Body of pancreas (tissue), 4 donors: ENCODE measurements at places on chromosomes 13 and 19. TPM values are rescaled to one million over a fixed set of nuclear protein-coding genes. Genes with fewer than 3 reads are reported as not detected.
A peak's percentile ranks its signal among the peaks of the same experiment; 100 is the strongest.

DNA sequence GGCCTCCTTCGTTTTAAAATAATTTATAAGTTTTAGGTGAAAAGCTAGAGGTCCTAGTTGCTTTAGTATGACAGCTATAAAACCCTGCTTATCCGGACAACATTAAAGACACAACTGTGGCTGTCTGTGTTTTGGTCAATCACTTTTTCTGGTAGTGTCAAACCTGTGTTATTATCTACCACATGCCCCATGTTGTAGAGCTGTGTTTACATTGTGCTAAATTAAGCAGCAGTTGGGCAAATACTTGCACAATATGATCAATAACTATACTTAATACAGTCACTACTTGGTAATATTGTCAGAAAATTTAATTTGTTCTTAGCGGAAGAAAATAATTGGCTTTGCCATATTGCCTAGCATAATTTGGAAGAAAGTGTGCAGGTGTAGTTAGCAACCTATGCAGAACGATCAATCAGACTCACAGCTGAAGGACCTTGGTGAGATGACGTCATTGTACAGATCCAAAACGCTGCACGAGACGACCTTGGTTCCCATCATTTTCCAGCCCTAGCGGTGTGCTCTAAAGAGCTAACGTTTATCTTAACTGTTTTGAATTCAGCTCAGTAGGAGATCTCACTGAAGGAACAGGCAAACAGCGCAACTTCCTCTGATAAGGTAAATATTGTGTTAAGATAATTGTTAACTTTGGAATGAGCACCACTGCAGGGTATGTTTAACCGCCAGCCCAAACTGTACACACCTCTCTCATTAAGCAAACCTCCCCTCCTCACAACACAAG is 476.6 kb downstream of the IRS2 start:
- no peak overlapping the region for H3K4me3 ChIP-seq
- no peaks in the 10 kb centered on the region for H3K27me3 ChIP-seq
- no peaks in the 10 kb centered on the region for H3K36me3 ChIP-seq
- H3K4me1 ChIP-seq: peaks cover 26% of the 10 kb centered on the region
- DNase-seq: peak; percentile 52

Gene C19orf25
- 26.7 TPM for total RNA-seq

Gene THSD8
- total RNA-seq: not detected

Gene HCN2
- total RNA-seq: 0.26 TPM

GRCh38 chr13:112113851-112114250 is 46.9 kb downstream of the SOX1 start:
- no peaks in the 10 kb centered on the region for H3K27me3 ChIP-seq
- no peak overlapping the region for H3K4me3 ChIP-seq
- no peaks in the 10 kb centered on the region for H3K4me1 ChIP-seq
- H3K36me3 ChIP-seq: no peaks in the 10 kb centered on the region
- no peak overlapping the region for H3K27ac ChIP-seq

GRCh38 chr19:9130965-9131364 is 4.2 kb upstream of the OR7G3 start:
- H3K27me3 ChIP-seq: no peaks in the 10 kb centered on the region
- no peak for DNase-seq
- H3K27ac ChIP-seq: no peak overlapping the region
- no peaks in the 10 kb centered on the region for H3K4me1 ChIP-seq

Gene TMEM59L
- total RNA-seq: 0.66 TPM

Gene ZNF99
- not detected for total RNA-seq

GRCh38 chr19:10889880-10890279 is 18.5 kb downstream of the CARM1 start:
- no peaks in the 10 kb centered on the region for H3K27me3 ChIP-seq
- no peaks in the 10 kb centered on the region for H3K36me3 ChIP-seq
- no peak for DNase-seq
- H3K4me1 ChIP-seq: peaks cover 16% of the 10 kb centered on the region
- H3K27ac ChIP-seq: no peak overlapping the region

Gene KIR2DL4
- total RNA-seq: not detected

DNA sequence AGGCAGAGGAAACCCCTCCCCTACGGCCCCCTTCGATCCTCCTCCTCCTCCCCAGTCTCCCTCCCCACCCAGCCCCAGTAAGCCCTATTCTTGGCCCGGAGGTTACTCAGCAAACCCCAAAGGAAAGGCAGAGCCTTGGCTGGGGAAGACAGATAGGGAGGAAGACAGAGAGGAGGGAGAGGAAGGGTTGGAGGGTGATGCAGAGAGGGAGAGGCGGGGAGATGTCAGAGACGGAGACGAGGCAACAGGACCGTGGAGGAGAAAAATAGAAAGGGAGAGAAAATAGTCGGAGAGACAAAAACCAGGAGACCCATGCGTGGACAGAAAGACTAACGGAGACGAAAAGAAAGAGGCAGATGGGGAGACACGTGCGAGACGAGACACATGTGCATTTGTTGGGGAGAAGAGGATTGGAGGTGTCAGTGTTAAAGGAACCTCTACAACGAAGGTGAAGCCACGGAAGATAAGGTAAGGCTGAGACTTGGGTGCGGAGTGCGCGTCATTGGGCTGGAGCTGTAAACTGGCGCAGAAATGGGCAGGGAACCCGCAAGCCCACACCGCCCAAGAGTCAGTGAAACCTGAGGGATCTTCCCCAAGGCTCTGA is 2.9 kb downstream of the TGFB1 start:
- peaks cover 41% of the 10 kb centered on the region for H3K4me1 ChIP-seq
- H3K36me3 ChIP-seq: no peaks in the 10 kb centered on the region
- H3K27ac ChIP-seq: no peak overlapping the region
- no peak for DNase-seq

Gene CALR3
- not detected for total RNA-seq

- H3K27me3 ChIP-seq: no peaks in the 10 kb centered on the region
- H3K27ac ChIP-seq: no peak overlapping the region
- H3K4me1 ChIP-seq: peaks cover 17% of the 10 kb centered on the region
Observed at GRCh38 chr13:98368019-98368418, 190.9 kb upstream of the RNF113B start.

DNA sequence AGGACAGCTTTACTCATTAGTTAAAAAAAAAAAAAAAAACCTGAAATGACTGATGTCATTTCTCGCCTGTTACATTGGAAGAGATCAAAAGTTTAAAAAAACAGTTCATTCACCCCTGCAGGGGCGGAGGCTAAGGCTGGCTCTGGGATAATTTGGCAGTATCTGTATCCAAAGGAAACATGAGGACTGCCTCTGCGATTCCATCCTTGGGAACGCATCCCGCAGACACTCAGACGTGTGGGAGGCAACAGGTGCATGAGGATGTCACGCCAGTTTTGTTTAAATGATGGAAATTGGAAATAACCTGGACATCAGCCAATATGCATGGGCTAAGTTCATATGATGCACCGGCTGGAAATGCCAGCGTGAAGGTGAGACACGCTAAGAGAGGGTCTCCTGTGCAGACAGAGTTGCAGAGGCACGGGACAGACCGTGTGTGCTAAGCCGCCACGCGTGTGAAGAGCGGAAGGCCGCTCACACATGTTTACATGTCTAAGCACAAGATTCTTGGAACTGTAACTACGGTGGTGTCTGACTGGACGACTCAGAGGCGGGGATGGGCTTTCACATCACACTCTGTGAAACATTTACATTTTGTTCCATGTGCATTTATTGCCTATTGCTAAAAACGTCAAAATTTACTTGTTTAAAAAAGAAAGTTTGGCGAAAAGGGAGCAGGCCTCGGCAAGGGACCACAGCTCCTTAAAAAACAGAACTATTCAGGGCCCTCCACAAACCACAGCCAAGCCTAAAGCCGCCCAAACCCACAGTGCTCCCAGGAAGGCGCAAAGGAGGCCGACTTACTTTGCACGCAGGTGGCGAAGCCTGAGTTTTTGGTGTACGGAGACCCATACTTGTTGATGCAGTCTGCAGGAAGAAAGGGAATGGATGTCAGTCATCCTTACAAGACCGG is 17.9 kb downstream of the GAS6 start:
- H3K27me3 ChIP-seq: no peaks in the 10 kb centered on the region
- DNase-seq: no peak
- H3K4me1 ChIP-seq: peaks cover 28% of the 10 kb centered on the region
- no peaks in the 10 kb centered on the region for H3K36me3 ChIP-seq
- H3K4me3 ChIP-seq: no peak overlapping the region
- no peak overlapping the region for H3K27ac ChIP-seq

Gene TYROBP
- total RNA-seq: 19.2 TPM

Gene OR7A5
- total RNA-seq: not detected

DNA sequence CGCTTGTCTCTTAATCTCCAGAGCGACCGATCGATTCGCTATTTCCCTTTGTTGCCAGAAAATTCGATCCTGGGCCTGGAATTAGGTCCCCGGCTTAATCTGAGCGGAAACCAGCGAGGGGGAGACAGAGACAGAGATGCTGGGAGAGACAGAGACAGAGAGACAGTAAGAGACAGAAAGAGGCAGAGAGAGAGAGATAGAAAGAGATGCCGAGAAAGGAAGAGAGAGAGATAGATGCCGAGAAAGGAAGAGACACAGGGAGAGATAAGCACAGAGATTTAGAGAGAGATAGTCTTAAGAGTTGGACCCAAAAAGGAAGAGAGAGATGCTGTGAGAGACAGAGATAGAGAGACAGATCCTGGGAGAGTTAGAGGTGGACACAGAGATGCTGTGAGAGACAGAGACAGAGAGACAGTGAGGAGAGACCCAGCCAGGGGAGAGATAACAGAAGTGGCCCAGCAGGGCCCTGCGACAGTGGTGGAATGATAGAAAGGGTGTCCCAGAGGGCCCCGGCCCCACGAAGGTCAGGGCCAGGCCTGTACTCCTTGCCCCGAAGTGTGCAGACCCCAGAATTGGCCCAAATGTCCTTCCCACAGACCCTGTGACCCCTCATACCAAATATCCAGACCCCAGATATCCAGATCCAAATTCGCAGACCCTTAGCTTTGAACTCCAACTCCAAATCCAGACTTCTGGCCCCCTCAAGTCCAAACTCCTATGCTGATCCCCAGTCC is 1.3 kb downstream of the ERFL start:
- H3K4me3 ChIP-seq: no peak overlapping the region
- H3K4me1 ChIP-seq: peaks cover 21% of the 10 kb centered on the region
- no peaks in the 10 kb centered on the region for H3K36me3 ChIP-seq
- no peak for DNase-seq

- H3K4me1 ChIP-seq: peaks cover 91% of the 10 kb centered on the region
- H3K27ac ChIP-seq: peak overlapping the region; percentile 98
- H3K27me3 ChIP-seq: no peaks in the 10 kb centered on the region
Observed at GRCh38 chr19:38685666-38686529, 38.4 kb downstream of the ACTN4 start.

DNA sequence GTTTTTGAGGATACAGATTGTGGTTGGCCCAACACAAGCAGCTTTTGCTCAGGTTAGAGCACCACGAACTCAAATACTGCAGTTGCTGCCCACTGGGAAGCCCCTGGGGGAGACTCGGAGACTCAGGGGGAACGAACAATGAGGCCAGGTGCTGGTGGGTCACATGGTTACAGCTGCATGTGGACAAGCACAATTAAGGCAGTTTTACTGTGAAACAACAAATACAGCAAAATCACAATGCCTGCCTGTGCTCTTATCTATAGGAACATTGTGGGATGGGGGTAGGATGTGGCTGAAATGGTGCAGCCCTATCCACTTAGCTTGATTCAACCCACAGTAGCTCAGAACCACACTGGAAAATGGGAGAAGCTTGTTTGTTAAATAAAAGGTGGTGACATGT is 119.7 kb upstream of the SPATA13 start:
- H3K4me1 ChIP-seq: peaks cover 27% of the 10 kb centered on the region
- no peaks in the 10 kb centered on the region for H3K27me3 ChIP-seq
- no peak for DNase-seq

DNA sequence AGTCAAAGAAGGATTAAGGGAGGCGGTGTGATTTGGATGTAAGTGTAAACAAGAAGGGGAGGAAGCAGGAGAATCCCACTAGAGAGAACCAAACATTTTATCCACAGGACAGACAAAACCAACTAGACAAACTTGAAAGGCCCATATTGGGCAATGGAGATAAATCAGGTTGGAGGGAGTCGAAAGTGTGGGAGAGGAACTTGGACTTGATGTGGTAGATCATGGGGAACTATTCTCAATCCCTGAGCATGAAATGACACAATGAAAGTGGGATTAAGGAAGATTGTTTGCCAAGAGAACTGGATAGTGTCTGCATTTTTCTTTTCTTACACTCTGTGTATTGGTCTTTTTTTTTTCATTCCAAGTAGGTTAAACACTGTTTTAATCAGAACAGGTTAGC is 17.9 kb downstream of the GPR183 start:
- no peak overlapping the region for H3K27ac ChIP-seq
- H3K27me3 ChIP-seq: no peaks in the 10 kb centered on the region
- H3K4me3 ChIP-seq: no peak overlapping the region
- no peaks in the 10 kb centered on the region for H3K36me3 ChIP-seq
- peaks cover 9% of the 10 kb centered on the region for H3K4me1 ChIP-seq

Gene MYH14
- total RNA-seq: 40.9 TPM

Gene CEACAM19
- 3.9 TPM for total RNA-seq

GRCh38 chr19:40614622-40615411 is 13.6 kb downstream of the LTBP4 start:
- no peak overlapping the region for H3K4me3 ChIP-seq
- no peaks in the 10 kb centered on the region for H3K36me3 ChIP-seq
- no peaks in the 10 kb centered on the region for H3K27me3 ChIP-seq
- peak overlapping the region; percentile 11 for H3K27ac ChIP-seq
- H3K4me1 ChIP-seq: peaks cover 11% of the 10 kb centered on the region
- no peak for DNase-seq
